ENCODE measurements at places on chromosomes 6 and 20.

DNA sequence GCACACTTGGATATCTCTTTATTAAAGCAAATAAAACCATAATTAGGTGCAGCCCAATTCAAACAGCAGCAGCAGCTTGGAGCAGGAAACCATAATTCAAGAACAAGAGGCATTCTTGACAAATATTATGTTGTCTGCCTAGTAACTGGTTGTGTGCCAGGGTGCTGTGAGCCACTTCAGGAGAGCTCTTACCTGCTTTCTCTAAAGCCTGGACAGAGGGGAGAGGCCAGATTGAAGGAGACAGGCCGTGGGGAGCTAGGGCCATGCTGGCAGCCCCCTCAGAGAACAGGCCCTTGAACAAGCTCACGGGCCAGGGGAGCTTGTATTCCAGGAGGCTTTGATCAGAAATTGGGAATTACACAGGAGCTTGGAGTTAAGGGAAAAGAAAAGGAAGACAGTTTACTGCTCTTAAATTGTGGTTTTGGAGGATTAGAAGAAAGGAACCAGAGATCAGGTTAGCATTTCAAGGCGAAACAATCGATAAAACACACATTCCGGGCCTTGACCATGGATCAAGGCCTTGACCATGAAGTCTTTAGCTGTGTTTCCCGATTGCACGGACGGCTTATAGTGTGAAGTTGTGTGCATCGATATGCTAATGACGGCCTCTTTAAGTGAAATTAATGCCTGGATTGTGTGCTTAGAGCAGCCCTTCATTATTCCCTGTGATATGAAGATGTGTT, 69.8 kb upstream of the NKX2-2 start:
- DNase-seq: no peak

GRCh38 chr6:135114355-135115145, 59.9 kb upstream of the HBS1L start:
- no peak for DNase-seq

DNA sequence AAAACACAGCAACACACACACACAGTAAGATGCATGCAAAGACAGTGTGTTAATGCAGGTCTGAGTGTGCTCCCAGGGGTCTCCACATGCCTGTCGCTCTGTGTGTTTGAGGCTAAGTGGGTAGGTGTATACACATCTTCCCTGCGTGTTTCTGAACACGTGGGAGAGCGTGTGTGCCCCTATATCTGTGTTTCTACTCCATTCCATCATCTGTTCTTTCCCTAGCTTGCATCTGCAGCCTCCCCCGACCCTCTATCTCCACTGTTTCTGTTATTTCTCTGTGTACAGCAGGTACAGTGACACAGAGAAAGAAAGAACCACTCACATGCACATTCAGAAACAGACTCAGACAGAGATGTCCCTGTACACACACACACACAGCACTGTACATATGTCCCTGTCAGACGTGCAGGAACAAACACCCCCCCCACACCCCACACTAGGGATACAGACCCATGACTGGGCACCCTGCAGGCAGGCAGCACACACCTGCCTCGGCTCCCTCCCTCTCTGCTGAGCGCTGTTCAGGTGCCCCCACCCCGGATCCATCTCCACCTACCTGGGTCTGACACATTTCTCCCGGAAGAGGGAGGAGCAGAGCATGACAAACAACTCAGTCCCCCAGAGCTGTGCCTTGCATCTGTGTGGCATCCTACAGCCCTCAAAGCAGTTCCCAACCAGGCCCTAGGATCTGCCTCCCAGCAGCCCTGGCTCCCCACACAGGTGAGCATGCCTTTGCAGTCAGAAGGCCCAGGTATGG, 27.6 kb downstream of the KCNK15 start:
- DNase-seq: no peak

GRCh38 chr20:13432126-13432525, 206.6 kb downstream of the TASP1 start:
- no peak for DNase-seq

GRCh38 chr6:117157448-117157847, 107.9 kb upstream of the VGLL2 start:
- DNase-seq: no peak

- DNase-seq: no peak
Measured at GRCh38 chr20:34978092-34978744, 22.6 kb downstream of the MYH7B start.

GRCh38 chr20:37218976-37219375, 39.6 kb upstream of the MROH8 start:
- no peak for DNase-seq

- DNase-seq: no peak
Measured at GRCh38 chr20:54711071-54711470, 235.7 kb downstream of the DOK5 start.

- peak; percentile 80 for DNase-seq
Measured at GRCh38 chr6:73695619-73696421, at the start of gene CD109. Gene CD109 (plus strand): TSS chr6:73696203. CDS start chr6:73696216, 13 bp downstream.

GRCh38 chr20:2800521-2801285, at the start of gene CPXM1:
Gene CPXM1 (minus strand): TSS chr20:2800627. CDS start chr20:2800572, 55 bp downstream.
- DNase-seq: peak; percentile 26

GRCh38 chr6:150599199-150600009, at the start of gene PLEKHG1:
Gene PLEKHG1 (plus strand): TSS chr6:150599885. CDS start chr6:150733682, 133,797 bp downstream.
- peak; percentile 71 for DNase-seq

GRCh38 chr6:136486357-136486756, 63.9 kb downstream of the MAP7 start:
- no peak for DNase-seq

GRCh38 chr6:158769234-158769770, 49.9 kb downstream of the EZR start:
- no peak for DNase-seq

DNA sequence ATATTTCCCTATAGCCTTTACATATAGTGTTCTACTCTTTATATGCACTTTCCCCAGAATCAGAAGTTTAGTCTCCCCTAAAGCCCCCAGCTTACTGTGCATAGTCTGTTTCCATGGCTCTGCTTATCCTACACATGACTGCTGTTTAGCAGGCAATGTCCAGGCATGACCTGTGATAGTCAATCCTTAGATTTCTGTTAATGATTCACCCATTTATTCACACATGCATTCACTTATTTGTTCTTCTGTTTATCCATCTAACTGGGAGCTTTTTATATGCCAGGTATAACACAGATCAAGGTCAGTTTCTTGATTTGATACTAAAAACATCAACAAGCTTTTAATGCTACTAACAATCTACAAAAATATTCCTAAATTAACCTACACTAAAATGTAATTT, 300.8 kb downstream of the PHF3 start:
- DNase-seq: no peak

- DNase-seq: no peak
Measured at GRCh38 chr20:49214571-49214970, 4.6 kb upstream of the DDX27 start.

DNA sequence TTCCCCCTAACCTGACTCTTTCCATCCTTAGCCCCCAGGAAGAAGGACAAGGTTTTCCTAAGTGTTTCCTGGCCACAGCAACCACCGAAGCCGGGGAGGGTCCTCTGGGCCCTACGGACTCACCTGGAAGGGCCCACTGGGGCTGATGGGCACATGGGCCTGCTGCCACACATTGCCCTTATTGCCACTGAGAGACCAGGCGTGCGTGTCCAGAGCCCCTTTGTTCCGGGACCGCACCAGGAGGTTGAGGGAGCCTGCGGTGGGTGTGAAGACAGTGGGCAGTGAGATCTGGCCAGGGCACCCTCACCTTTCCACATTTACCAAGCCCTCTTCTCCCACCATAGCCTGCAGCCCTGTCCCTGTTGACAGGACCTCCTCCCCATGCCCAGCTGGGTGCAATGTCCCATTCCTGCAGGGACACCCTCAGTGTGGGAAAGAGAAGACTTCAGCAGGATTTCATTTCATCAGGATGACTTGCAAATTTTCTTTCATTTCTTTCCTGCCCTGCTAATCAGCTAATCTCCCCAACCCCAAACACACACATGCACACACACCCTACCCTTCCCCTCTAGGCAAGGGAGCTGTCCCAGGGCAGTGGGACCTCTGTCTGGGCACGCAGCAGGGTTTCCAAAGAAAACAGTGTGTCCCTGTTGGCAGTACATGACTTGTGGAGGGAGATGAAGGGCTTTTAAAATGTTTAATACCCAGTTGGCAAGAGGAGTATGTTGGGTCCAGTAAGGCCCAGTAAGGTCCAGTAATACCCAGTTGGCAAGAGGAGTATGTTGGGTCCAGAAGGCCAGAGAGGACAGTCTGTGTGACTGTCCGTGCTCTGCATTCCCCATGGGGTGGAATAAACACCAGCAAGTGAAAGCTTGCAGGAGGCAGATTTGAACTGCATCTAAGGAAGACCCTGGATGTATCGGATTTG, 59.0 kb downstream of the MDGA1 start:
- DNase-seq: no peak

DNA sequence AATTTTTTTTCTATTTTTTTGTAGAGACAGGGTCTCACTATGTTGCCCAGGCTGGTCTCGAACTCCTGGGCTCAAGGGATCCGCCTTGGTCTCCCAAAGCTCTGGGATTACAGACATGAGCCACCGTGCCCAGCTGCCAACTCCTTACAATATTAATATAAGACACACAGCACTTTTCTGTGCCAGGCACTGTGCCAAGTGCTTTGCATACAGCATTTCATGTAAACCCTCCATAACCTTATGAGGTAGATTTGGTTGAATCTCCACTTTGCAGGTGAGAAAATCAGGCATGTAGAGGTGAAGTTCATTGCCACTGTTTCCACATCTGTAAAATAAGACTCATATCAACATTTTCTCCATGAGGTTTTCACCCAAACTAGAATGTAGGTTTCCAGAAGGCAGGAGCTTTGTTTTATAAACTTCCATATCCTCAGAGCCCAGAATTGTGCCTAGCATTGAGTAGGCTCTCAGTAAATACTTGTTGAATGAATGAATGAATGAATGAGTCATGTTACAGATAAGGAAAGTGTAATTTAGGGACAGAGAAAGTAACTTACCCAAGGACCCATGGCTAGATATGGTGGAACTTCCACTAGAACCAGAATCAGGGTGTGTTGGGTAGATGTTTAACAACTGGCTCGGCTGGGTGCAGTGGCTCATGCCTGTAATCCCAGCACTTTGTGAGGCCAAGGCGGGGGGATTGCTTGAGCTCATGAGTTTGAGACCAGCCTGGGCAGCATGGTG, 3.0 kb upstream of the CTNNBL1 start:
- DNase-seq: no peak

DNA sequence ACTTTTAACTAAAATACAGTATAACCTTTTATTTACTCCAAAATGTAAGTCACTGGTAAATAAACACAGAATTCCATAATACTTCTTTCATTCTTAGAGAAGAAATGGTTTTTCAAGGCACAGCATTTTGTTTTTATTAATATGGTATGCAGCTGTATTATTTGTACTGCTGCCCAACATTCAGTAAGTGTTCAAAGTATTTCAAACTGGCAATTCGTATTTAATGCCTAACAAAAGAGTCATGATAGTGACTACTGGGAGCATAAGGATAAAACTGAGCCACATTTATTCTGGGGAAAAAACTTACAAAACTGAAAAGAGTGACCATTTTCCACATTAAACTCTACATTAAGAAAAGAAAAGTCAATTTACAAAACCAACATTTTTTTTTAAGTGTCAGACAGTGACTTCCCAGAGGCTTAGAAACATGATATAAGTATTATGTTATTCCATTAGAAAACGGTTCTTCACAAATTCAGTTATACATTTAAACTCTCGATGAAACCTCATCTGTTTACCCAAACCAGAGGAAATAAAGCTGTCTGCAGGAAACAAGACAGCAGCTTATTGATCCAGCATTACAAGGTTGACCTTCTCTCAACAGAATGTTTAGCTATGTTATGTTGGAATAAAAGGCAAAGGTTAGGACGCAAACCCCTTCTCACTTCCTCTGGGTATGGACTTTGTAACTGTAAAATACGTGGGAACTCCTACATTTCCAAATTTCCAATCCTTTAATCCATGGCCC, 24.3 kb downstream of the EPB41L2 start:
- DNase-seq: no peak

DNA sequence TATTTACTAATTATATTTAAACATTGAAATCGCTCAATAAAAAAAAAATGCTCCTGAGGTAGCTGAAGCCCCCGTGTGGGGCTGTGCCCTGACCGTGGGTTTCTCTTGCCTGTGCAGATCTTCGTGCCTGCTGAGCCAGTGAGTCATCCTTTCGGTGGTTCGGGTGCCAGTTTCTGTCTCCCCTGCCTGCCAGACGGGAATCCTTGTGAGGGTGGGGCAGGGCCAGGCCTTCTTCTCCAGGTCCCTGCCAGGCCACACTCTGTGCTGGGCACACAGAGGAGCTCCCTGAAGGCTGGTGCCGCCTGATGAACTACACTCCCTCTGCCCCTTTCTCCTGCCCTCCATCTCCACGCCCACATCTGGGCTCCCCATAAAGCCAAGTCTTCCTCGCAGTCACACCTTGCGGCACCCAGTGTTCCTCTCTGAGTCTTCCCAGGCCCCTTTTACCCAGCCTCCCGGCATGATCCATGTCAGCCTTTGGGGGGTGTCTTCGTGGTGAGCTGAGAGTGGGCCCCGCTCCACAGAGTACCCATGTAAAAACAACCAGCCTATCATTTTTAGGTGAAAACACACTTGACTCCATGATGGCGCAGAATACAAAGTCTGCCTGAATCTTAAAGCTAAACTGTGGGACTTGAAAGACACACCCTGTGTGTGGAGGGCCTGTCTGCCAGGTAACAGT, 19.3 kb downstream of the FGD2 start:
- DNase-seq: peak; percentile 92

GRCh38 chr6:137117581-137117980, 55.9 kb downstream of the IL22RA2 start:
- DNase-seq: no peak

- no peak for DNase-seq
Measured at GRCh38 chr6:159578629-159579028, 114.4 kb downstream of the SOD2 start.

GRCh38 chr20:32675223-32675975, 1.7 kb upstream of the C20orf203 start:
- DNase-seq: no peak

- DNase-seq: no peak
Measured at GRCh38 chr20:59802471-59803221, 130.8 kb downstream of the SYCP2 start.
